Gastroesophageal sphincter (tissue), 4 donors: ENCODE measurements at places on chromosomes 3 and 15. TPM values are rescaled to one million over a fixed set of nuclear protein-coding genes. Genes with fewer than 3 reads are reported as not detected.

DNA sequence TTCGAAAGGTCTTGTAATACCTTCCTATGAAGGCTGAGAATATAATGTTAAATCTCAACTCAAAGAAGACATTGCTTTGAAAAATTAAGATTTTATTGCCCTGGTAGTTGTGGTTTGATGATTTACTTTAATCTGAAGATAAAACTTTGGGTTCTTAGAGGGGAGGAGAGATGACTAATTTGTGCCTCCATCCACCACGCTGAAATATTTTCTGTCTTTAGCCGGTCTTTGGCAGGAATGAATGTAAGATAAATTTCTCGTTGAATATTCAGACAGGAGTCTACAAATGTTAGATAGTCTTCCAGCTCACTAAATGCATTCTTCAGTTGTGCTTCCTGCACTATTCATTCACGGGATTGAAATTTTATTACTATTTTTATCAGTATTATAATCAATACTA is 844.3 kb upstream of the NR2F2 start:
- no peaks in the 10 kb centered on the region for H3K36me3 ChIP-seq
- ATAC-seq = no peak
- H3K27ac ChIP-seq = no peak overlapping the region
- H3K4me3 ChIP-seq = no peak overlapping the region
- no peaks in the 10 kb centered on the region for H3K4me1 ChIP-seq

- no peak for ATAC-seq
- no peaks in the 10 kb centered on the region for H3K4me1 ChIP-seq
- H3K4me3 ChIP-seq = no peak overlapping the region
- H3K27me3 ChIP-seq = no peaks in the 10 kb centered on the region
- H3K27ac ChIP-seq = no peak overlapping the region
These were observed 1008.8 kb downstream of the ROBO2 start for GRCh38 chr3:78048698-78049097.

- H3K4me3 ChIP-seq = peak overlapping the region; percentile 6
- H3K27me3 ChIP-seq = peaks cover 14% of the 10 kb centered on the region
- no peaks in the 10 kb centered on the region for H3K36me3 ChIP-seq
- peak overlapping the region; percentile 73 for H3K27ac ChIP-seq
- peaks cover 10% of the 10 kb centered on the region for H3K4me1 ChIP-seq
- ATAC-seq = peak; percentile 56
These were observed 38.4 kb upstream of the VPS8 start for GRCh38 chr3:184773283-184774186.

DNA sequence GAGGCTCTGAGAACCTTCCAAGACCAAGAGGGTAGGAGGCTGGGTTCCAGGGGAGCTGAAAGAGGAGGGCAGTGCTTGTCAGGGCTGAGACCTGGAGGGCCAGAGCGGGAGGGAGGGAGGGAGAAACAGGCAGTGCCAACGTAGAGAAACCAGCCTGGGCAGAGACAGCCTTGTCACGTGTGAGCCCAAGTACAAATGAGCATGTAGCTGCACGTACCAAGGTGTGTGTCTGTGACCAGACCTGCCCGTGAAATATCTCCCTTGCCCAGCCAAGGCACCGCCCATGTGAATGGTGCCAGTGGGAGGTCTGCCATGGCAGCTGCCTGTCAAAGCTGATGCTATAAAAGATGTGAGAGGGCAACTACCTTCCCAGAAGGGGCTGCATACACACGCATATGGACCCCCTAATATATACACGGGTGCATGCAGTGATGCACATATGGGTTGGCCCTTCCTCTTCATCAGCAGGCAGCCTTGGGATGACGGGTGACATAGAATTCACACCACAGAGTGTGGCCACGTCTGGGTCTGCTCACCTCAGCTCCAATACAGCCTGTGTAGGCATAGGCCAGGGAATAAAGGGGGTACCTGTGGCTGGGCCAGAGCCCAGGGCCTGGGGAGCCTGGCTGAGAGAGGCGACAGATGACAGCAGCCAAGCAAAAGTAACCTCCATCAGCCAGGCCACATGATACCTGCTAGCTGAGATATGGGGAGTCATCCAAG is 7.8 kb upstream of the CTDSPL start:
- no peak overlapping the region for H3K4me3 ChIP-seq
- no peaks in the 10 kb centered on the region for H3K27me3 ChIP-seq

- no peaks in the 10 kb centered on the region for H3K36me3 ChIP-seq
- ATAC-seq = no peak
- no peaks in the 10 kb centered on the region for H3K4me1 ChIP-seq
- H3K27ac ChIP-seq = no peak overlapping the region
- no peak overlapping the region for H3K4me3 ChIP-seq
- H3K27me3 ChIP-seq = no peaks in the 10 kb centered on the region
These were observed 31.6 kb upstream of the ABHD10 start for GRCh38 chr3:111947231-111947630.

DNA sequence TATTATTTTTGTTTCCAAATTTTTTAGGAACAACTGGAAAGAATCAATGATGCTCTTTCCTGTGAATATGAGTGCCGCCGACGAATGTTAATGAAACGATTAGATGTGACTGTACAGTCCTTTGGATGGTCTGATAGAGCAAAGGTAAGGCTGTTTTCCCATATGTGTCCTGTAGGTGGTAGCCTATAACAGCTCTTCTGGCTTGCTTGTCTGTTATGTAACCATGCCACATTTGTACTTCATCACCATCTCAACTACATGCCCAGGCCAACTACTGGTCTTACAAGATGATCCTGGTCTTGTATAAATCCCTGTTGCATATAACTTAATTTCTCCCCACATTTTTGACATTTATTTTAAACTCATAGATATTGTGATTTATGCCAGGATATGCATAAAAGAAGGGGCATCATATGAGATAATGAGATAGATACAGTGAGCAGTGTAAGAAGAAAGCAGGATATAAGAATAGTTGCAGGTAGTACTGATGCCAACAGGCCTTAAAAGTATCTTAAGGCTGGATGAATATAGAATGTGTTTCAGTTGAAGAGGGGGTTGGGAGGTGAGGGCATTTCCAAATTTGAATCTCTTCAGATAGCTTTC is 20.3 kb downstream of the FAM98B start:
- ATAC-seq = peak; percentile 58
- no peak overlapping the region for H3K4me3 ChIP-seq

GRCh38 chr15:90262426-90262825 is 3.0 kb upstream of the NGRN start:
- no peaks in the 10 kb centered on the region for H3K27me3 ChIP-seq
- H3K4me3 ChIP-seq = no peak overlapping the region
- H3K4me1 ChIP-seq = peaks cover 17% of the 10 kb centered on the region
- H3K27ac ChIP-seq = no peak overlapping the region
- no peaks in the 10 kb centered on the region for H3K36me3 ChIP-seq

GRCh38 chr3:47669026-47669749 is 90.5 kb upstream of the CSPG5 start:
- H3K27ac ChIP-seq = no peak overlapping the region
- H3K4me1 ChIP-seq = no peaks in the 10 kb centered on the region
- no peaks in the 10 kb centered on the region for H3K27me3 ChIP-seq
- ATAC-seq = no peak
- no peaks in the 10 kb centered on the region for H3K36me3 ChIP-seq

GRCh38 chr3:189286188-189286587 is 114.4 kb downstream of the TPRG1 start:
- H3K27me3 ChIP-seq = no peaks in the 10 kb centered on the region
- H3K4me1 ChIP-seq = no peaks in the 10 kb centered on the region
- no peaks in the 10 kb centered on the region for H3K36me3 ChIP-seq
- no peak overlapping the region for H3K4me3 ChIP-seq

DNA sequence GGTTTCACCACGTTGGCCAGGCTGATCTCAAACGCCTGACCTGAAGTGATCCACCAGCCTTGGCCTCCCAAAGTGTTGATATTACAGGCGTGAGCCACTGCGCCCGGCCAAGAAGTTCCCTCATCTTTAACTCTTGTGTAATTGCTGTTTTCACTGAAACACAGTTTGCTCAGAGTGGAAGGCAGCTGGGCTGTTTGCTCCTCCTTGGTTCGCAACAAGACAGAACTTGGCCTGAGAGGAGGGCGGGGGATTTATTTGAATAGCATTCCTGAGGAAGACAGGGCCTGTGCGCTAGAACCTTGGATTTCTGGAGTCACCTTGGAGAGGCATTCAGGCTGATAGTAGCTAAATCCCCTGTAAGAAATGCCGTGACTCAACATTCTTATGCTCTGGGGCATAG is 226.7 kb upstream of the MCTP2 start:
- ATAC-seq = peak; percentile 96
- no peaks in the 10 kb centered on the region for H3K27me3 ChIP-seq
- peak overlapping the region; percentile 82 for H3K27ac ChIP-seq
- H3K36me3 ChIP-seq = no peaks in the 10 kb centered on the region

DNA sequence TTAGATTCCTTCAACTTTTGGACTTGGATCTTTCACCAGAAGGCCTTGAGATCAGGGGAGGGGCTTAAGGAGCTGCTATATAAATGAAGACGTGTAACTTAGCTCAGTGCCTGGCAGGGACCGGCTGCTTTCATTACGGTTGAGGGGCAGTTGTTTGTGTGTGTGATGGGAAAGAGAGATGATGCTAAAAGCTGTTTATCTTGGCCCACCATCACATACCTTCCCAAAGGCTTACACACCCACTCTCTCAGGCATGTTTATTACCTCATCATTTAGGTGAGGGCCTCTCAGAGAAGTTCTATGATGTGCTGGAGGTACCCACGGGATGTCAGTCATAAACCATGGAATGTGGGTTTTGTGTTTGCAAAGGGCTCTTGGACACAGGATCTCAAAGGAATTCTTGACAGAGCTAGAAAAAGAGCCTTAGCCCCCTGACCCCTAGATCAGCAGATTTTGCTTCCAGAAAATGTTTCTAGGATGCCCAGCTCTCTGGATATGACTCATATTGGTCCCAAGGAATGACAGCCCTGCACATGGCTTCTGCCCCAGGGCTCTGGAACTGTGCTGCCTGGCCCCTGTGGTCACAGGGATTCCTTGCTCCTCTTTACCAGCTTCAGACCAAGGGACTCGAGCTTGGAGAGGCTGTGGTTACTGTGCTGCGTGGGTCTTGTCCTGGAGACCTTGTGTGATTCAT is 15.9 kb upstream of the SMAD3 start:
- no peaks in the 10 kb centered on the region for H3K27me3 ChIP-seq
- peak; percentile 12 for ATAC-seq
- H3K27ac ChIP-seq = no peak overlapping the region
- peaks cover 5% of the 10 kb centered on the region for H3K4me1 ChIP-seq
- no peak overlapping the region for H3K4me3 ChIP-seq

- no peak overlapping the region for H3K4me3 ChIP-seq
- H3K27me3 ChIP-seq = no peaks in the 10 kb centered on the region
- H3K27ac ChIP-seq = no peak overlapping the region
- no peaks in the 10 kb centered on the region for H3K4me1 ChIP-seq
- no peak for ATAC-seq
- no peaks in the 10 kb centered on the region for H3K36me3 ChIP-seq
These were observed 124.3 kb upstream of the RGMA start for GRCh38 chr15:93213281-93213680.

GRCh38 chr3:182035324-182035723 is 323.6 kb downstream of the SOX2 start:
- H3K4me3 ChIP-seq = no peak overlapping the region
- no peaks in the 10 kb centered on the region for H3K36me3 ChIP-seq
- no peak overlapping the region for H3K27ac ChIP-seq
- H3K27me3 ChIP-seq = no peaks in the 10 kb centered on the region
- H3K4me1 ChIP-seq = no peaks in the 10 kb centered on the region

- no peak for ATAC-seq
- H3K4me1 ChIP-seq = peaks cover 2% of the 10 kb centered on the region
- no peaks in the 10 kb centered on the region for H3K36me3 ChIP-seq
- H3K27ac ChIP-seq = no peak overlapping the region
- no peaks in the 10 kb centered on the region for H3K27me3 ChIP-seq
- H3K4me3 ChIP-seq = no peak overlapping the region
These were observed 12.4 kb downstream of the PLD1 start for GRCh38 chr3:171797873-171798272.

The DUOXA1 gene
- total RNA-seq = not detected

The GOLGA6A gene
- total RNA-seq = 0.15 TPM

The GHSR gene
- total RNA-seq = not detected
